ENCODE measurements at places on chromosomes 5 and 9.

- DNase-seq: no peak
Measured at GRCh38 chr9:11016081-11016480, 403.3 kb upstream of the PTPRD start.

- no peak for DNase-seq
Measured at GRCh38 chr5:37767961-37768360, 71.9 kb downstream of the GDNF start.

DNA sequence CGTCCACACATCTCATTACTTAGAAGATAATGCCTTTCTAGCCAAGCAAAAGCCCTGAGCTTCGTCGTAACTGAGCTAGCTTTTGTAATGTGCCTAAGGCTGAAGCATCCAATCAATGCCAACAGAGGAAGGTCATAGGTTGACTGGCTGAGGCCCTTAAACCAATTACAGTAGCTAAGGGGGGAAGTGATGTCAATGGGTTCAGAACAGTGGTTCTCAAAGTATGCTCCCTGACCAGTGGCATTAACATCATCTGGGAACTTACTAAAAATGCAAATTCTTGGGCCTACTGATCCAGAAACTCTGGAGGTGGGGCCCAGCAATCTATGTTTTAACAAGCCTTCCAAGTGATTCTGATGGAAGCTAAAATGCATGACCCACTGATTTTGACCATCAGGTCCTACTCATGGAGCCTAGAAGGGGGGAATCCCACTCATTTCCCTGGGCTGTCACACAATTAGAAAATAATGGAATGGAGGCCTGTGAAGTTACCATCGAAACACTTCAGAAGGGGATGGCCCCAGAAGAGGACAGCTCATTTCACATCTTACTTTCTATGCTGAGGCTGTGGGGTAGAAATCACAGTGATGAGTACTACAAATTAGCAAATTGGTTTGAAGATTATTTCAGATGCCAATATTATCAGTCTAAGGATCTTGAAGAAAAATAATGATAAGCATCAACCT is 4.8 kb upstream of the VLDLR start:
- no peak for DNase-seq

GRCh38 chr5:134120386-134121138 is 6.1 kb downstream of the TCF7 start:
- no peak for DNase-seq

Data from thyroid gland (tissue), 4 donors.